CD4-positive, alpha-beta T cell treated with Interleukin-2 at 100 ng/mL for 4 hours (primary cell): ENCODE measurements at places on chromosomes 6 and 20.

DNA sequence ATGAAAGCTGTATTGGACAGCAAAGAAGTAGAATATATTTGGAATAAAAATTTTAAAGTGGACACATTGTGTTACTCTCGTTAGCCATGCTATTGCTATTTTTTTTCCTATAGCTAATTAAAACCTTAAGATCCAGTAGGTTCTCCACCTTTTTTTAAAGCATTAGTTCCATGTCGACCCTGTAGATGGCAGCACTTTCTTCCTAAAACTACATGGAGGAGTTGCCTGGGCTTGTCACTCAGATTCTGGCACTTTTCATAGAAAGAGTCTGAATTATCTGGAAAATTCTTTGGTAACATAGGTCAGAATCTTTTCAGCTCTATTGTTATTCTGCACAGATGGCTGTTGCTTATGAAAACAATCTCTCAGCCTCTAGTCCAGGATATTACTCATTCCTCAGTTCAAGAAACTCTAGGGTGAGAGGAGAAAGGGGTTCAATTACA lies 42.0 kb upstream of the ESR1 start:
- peak; percentile 66 for DNase-seq

DNA sequence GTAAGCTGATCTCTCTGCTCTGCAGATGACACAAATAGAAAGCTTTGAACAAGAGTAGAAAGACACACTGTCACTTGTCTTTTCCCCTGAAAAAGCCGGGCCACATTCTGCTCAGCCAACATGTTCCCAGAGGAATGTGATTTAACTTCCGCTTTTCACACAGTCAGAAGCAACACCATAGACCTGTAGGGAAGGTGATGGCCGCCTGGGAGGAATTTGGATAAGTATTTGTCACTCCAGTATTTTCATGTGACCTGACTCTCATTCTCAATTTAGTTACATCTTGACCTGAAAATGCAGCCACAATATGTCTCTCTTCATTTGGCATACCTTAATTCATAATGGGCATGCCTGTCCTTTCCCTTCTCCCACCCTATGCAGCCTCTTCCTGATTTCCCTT lies 2.0 kb upstream of the GRM1 start:
- no peak for DNase-seq

DNA sequence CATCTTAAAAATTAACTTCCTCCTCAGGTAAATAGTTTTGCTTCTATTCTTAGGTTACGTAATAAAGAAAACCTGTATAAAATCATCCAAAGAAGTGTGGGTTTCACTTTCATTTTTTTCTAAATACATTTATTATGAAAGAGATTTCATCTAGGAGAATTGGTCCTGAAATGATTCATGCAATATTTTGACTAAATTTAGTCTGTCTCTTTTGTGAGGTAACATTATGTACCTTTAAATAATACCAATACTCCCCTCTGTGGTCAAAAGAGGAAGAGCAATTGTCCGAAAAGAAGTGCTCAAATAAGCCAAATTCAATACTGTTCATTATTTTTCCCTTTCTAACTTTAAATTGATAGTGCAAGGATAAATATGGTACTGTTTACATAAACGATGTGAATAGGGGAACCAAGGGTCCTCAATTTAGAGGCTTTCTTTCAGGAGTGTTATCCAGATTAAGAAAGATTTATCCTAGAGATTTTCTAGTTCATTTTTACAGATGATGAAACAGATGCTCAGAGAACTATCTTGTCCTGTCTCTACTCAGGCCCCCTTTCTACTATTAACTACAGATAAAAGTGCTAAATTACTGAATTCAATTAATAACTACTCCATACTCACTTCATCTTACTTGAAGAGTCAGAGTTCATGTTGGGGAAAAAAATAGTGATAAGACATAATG lies 26.2 kb downstream of the CYP39A1 start:
- peak; percentile 40 for DNase-seq

GRCh38 chr20:46883892-46884291 lies 10.8 kb upstream of the EYA2 start:
- no peak for DNase-seq

DNA sequence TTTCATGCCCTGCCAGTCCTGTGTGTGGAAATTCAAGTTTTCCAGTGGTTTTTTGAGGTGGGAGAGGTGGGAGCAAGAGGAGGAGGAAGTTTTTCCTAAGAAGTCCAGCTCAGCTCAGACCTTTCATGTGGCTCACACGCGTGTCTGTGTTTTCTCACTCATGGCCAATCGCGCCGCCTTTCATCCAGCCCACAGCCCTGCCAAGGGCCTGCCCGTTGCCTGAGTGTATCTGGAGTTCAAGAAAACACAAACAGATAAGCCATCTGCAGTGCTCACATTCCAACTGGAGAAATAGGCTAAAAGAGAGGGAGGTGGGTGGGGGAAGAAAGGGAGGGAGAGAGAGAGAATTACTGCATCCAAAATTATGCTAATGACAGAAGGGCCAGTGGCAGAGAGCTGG lies 12.6 kb upstream of the MPC1 start:
- no peak for DNase-seq

DNA sequence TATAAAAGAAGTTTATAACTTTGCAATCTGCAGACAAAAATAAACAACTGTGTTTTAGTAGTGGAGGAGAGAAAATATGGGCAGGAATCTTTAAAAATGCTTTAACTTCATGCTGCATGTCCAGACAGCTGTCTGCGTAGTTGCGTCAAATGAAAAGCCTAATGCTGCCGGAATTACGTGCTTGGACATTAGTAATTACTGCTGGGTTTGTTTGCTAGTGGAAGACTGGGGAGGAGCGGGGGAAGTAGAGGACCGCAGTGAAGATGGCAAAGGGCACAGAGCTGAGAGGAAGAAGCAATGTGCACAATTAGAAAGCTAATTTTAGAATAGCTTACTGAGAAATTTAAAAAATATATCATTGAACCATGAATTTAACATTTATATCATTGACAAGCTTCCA lies 2.4 kb downstream of the SNAP25 start:
- no peak for DNase-seq

GRCh38 chr6:105862936-105863607 lies 223.1 kb upstream of the PRDM1 start:
- no peak for DNase-seq

- no peak for DNase-seq
Measured at GRCh38 chr6:167485186-167485978, 160.5 kb downstream of the TTLL2 start.

DNA sequence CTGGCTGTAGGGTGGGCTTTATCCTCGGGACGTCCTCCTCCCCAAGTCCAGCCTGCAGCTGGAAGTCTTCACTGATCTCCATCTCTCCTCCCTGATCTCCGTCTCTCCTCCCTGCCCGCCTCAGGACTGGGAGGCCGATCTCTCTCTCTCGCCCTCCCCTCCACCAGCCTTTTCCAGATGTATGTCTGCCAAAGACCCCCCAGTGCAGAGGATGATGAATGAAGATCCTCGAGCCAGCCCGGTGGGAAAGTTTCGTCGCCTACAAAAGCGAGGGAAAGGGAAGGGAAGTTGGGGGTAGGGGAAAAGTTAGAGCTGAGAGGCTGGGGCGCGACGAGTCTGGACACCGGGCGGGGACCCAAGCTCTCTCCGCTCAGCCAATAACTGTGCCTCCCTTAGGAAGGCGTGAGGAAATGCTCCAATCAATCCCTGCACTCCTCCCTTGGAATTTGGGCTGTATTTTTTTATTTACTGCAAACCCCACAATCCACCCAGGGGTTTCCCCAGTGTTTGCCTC lies 595 bp upstream of the SRF start:
- no peak for DNase-seq

DNA sequence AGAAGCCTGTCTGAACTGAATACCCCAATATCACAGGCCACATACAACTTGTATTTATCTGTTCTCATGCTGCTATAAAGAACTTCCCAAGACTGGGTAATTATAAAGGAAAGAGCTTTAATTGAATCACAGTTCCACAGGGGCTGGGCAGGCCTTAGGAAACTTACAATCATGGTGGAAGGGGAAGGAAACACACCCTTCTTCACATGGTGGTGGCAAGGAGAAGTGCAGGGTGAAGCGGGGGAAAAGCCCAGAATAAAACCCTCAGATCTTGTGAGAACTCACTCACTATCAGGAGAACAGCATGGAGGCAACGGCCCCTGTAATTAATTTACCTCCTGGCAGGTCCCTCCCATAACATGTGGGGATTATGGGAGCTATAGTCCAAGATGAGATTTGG lies 50.3 kb upstream of the FNDC1 start:
- DNase-seq, result no peak

DNA sequence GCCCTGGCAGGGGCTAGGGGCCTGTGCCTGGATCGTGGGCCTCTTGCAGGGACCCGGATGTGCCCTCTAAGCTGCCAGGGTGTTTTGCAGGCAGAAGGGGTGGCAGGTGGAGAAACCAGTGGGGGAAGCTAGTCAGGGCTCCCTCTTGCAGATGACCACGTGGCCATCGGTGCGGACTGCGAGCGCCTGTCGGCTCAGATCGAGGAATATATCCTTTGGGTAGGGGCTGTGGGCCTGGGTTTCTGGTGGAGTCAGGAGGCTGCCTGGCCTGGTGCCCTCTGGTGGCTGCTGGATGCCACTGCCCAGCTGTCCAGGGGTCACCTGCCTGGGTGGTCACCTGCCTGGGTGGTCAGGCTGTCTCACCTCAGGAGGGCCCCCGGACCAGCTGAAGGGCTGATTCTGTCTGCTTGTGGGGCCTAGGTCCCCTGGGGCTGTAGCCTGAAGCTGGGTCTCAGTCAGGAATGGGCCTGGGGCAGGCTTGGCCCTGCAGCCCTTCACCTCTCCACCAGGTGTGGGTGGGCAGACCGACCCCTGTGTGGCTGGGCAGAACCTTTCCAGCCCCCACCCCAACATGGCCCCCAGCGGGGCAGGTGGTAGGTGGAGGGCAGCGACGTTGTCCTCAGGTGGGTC lies 6.7 kb downstream of the TCEA2 start:
- DNase-seq, result peak; percentile 19
